Fibroblast of skin of back (primary cell): ENCODE measurements at places on chromosomes 11 and 22.

DNA sequence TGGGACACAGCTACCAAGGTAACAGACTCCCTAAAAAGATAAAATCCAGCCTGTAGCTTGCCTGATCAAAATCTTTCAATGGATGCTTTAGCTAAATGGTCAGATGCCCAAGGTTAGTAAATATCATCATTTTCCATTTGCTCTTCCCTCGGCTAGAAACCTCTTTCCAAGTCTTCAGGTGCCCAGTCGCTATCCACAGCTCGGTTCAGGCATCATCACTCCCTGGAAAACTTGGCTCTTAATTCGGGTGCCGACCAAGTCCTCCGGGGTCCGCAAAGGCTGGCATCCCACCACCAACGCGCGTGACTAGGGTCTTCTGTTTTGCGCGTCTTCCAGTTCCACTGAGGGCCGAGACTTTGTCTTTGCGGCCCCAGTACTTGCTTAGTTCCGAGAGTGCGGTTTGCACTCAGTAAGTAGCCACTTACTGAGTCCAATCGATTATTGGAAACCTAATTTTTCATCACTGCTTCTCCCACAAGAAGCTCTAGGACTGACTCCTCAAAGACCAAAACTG, 44.3 kb downstream of the OR4D9 start:
- no peak for DNase-seq

DNA sequence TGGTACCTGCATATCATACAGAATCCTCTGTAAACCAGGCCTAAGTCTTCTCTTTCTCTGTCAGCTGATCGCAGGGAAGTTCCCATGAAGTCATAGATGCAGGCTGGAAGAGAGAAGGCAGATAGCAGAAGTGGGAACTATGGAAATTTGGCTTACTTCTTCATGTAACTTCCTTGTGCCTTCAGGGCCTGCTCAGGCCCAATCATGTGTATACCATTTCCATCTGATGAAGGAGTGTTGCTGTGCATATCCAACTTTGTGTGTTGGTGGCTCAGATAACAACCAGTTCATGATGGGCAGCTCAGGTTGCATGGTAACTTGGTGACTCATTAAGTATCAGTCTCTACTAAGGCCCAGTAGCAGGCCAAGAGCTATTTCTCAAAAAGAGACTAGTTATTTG, 53.1 kb upstream of the CEP295 start:
- DNase-seq: no peak

DNA sequence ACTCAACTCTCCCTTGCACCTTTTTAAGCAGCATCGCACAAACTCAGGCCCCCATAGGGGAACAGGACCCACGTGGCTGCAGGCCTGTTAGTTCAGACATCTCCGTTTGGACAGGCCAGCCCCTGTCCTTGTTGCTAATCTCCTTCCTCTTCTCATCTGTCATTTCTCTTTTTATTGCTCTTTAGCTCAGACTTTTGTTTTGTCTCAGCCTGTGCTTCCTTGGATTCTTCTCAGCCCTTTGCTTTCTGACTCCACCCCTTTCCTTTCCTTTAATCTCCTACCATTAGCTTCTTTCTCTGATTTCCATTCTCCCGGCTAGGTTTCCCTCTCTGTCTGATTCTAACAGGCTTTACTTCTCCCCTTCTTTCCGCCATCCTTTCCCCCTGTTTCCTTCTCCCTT, 68.7 kb downstream of the SCN3B start:
- no peak for DNase-seq

DNA sequence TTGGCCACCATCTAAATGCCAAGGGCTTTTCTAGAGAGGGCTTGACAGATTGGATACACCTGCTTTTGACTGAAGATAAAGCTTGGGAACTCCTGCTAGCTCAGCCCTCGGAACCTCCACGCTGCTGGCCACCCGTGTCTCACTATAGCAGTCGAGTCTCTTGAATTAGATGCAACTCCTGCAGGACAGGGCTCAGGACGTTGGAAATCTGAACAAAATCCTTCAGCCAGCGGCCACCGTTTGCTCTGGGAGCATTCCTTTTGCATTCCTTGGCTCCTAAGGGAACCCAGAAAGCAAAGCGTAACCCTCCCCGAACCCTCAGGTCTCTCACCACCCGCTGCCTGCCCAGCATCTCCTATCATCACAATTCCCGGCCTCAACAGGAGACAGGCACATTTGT, 77.8 kb downstream of the GRIK4 start:
- DNase-seq: no peak

- DNase-seq: peak; percentile 95
These were observed 7.3 kb upstream of the AHNAK start for GRCh38 chr11:62553839-62554361.

GRCh38 chr11:60813324-60813723, 28.2 kb downstream of the MS4A10 start:
- no peak for DNase-seq

DNA sequence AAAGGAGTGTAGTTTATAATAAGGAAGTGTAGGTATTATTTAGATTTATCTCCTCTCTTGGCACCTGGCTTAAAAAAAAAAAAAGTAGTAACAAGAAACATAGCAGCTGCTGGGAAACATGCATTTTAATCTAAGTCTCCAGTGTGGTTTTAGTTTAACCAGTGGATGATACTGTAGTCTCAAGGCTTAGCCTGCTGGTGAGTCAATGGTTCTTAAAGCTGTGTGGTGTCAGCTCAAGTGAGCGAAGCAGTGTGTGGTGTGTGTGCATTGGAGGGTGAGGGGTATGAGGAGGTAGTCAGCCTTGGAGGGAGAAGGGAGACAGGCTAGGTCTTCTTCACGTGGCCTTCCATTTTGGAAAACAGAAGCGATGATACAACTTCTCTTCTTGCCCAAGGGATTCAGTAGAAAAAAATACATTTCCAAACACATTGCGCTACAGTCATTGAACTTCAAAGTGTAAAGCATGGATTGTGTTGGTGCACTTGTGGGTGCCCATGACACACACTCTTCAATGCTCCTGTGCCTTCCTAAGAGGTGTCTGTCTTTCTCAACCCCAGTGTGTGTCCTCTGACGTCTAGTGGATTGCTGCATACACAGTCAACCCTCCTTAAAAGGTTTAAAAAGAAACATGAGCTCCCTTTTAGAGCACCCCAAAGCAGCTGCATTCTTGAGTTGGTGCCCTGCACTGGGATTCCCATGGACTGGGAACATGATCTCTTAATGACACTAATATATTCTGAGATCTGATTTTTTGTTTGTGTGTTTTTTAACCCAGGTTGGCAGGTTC, 40.1 kb downstream of the ZBTB16 start:
- no peak for DNase-seq

DNA sequence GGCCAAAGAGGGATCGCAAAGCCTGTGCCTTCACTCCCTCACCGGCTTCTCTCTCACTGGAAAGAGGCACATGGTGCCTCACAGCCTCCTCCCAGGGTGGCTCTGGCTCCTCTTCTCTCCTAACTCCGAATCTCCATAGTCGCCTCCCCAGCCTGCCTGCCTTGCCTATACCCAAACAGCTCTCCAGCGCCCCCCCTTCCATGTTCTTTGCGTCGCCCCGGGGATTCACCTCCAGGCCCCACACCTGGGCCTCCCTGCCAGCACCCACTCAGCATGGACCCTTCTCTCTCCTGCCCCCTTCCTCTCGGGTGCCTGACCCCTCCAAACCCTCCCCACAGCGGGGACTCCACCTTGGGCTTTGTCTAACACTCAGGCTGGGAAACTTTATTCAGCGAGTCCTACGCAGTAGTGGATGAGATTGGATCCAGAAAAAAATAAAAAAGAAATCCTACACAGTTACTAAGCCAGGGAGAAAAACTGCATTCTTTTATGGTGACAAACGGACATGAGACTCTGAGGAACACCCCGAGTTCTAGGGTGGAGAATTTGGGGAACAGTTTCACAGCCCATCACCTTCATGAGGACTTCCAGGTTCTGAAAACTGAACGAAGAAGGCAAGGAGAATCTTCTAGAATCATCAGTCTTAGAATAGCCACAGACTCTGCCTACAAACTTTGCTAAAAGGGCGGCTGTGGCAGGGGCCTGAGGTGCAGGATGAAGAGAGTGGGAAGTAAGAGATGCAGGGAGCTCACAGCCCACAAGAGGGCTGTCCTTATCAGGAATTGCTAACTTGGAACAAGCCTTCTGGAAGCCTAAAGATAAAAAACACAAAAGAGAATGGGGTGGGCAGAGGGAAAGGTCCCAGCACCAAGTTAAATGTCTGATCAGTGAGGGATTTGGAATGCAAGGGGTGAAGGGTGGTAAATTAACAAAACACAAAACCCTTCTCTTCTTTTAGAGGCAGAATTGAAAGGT, 5.3 kb downstream of the PPM1F start:
- peak; percentile 59 for DNase-seq

- no peak for DNase-seq
These were observed 17.9 kb downstream of the LINC01488 start for GRCh38 chr11:69499186-69499917.

GRCh38 chr11:110764485-110764884, 52.2 kb upstream of the ARHGAP20 start:
- DNase-seq: no peak

GRCh38 chr11:28615542-28615941, 507.4 kb downstream of the METTL15 start:
- DNase-seq: peak; percentile 39

- DNase-seq: no peak
These were observed 352.9 kb downstream of the CTTN start for GRCh38 chr11:70751142-70751734.

DNA sequence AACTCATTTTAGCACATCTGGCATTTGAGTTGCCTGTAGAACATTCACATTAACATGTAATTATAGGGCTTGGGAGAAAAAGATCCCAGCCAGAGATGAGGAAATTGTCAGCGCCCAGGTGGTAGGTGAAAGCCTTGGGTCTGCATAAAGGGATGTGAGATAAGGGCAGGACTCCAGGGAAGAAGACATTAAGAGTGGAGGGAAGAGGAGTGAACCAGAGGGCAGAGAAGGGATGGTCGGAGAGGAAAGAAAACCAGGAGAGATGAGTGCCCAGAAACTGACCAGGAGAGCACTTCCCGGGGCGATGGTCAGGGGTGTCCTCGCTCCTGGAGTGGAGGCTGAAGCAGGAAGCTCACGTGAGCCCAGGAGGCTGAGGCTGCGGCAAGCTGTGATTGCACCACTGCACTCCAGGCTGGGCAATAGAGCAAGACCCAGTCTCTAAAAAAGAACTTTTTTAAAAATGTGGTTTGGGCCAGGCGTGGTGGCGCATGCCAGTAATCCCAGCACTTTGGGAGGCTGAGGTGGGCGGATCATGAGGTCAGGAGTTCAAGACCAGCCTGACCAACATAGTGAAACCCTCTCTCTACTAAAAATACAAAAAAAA, 20.3 kb upstream of the DGKZ start:
- no peak for DNase-seq

- no peak for DNase-seq
These were observed 11.5 kb upstream of the DKK3 start for GRCh38 chr11:12019866-12020416.

DNA sequence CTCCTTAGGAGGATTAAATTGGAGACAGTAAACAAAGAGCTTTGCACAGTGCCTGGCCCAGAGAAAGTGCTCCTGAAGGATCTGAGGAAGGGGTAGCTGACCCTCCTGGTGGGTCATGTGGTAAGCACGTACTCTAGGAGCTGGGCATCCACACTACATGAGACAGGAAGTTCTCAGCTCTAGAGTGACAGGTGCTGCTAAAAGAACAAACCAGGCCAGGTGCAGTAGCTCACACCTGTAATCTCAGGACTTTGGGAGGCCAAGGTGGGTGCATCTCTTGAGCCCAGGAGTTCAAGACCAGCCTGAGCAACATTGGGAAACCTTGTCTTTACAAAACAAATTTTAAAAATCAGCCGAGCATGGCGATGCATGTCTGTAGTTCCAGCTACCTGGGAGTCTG, 13.1 kb downstream of the SLC43A1 start:
- DNase-seq: no peak

GRCh38 chr22:27801202-27801615, 347 bp downstream of the MN1 start:
- DNase-seq: peak; percentile 55

- no peak for DNase-seq
These were observed 20.5 kb upstream of the SYT12 start for GRCh38 chr11:67002297-67002913.

DNA sequence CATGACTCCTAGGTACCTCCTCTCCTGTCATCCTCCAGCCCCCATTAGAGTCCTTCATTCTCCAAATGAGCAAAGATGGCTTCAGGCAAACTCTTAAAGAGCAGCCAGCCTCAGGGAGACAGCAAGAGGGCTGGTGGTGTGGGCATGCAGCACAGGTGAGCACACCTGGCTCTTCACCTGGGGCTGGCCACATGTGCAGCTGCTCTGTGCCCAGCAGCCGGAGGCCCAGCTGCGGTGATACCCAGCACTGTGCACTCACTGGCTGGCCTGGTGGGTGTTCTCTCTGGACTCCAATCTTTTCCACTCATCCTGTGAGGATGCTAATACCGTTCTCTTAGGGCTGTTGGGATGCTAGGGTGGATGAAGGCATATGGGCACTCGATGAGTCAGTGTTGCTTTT, 106.1 kb upstream of the PARVA start:
- peak; percentile 41 for DNase-seq

- no peak for DNase-seq
These were observed 25.2 kb downstream of the CAPN1 start for GRCh38 chr11:65206901-65207300.

DNA sequence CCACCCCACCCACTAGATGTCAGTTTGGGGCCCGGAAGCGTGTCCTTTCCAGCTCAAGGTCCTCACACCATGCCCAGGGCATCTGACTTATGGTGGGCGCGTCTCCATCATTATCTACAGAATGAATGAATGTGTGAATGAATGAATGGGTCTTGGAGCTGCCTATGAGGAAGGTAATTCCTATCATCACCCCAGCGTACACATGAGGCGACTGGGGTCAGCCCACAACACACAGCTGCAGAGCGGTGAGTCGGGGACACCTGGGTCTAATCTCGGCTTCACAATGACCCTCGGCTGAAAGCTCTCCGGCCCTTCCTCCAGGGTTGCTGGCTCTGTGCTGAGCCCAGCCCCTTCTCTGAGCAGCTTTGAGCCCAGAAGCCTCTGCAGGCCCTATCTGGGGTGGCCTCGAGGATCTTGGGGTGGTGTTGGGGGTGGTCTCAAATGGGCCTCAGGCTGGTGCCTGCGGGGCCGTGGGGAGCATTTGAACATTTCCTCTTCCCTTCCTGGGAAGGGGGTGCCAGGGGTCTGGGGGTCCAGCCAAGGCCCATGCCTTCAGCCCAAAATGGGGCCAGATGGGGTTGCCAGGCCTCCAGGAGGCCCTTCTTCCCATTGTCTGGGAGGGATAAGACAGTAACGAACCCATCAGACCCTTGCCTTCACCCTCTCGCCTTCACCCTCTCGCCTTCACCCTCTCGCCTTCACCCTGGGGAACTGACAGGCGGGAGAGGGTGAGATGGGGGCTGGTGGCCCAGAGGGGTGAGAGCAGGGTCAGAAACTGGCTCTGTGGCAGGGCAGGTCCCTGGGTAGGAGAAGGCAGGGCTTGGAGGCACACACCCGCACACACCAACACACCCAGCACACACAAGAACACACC, 82.4 kb downstream of the MYEOV start:
- DNase-seq: no peak

DNA sequence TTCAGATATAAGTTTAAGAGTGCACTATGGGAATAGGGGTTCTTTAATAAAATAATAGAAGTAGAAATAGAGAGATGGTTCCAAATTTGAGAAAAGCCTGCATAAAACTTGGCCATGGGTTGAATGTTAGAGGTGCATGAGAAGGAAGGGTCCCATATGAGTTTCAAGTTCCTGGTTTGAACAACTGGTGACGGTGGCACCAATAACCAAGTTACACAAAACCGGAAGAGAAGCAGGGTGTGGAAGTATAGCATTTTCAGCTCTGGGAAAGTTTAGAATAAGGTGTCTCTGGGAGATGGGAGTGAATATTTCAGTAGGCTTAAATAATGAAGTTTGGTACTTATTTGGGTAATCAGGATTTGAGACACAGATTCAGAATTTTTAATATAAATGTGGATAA, 2.4 kb downstream of the CASP1 start:
- DNase-seq: no peak
